ENCODE measurements at places on chromosomes 4 and X. TPM values are rescaled to one million over a fixed set of nuclear protein-coding genes. Genes with fewer than 3 reads are reported as not detected.

The NALF2 gene
- total RNA-seq, result not detected

The PRRG3 gene
- not detected for total RNA-seq

The RAB40A gene
- 0.24 TPM for total RNA-seq

The BANK1 gene
- 1.0 TPM for total RNA-seq

The DCAF12L1 gene
- not detected for total RNA-seq

The SPACA5 gene
- not detected for total RNA-seq

The CCSER1 gene
- total RNA-seq, result not detected

The MRPS18C gene
- 38.9 TPM for total RNA-seq

The CXCL11 gene
- total RNA-seq, result not detected

The CLDN2 gene
- 0.11 TPM for total RNA-seq

The PTTG2 gene
- not detected for total RNA-seq

The HS3ST1 gene
- total RNA-seq, result 0.27 TPM

The ADH6 gene
- total RNA-seq, result not detected

The MAGEC1 gene
- total RNA-seq, result not detected

The SAGE1 gene
- not detected for total RNA-seq

The SYP gene
- total RNA-seq, result 1.5 TPM

The RHOXF1 gene
- not detected for total RNA-seq
